ENCODE measurements at places on chromosomes 6 and 20. TPM values are rescaled to one million over a fixed set of nuclear protein-coding genes. Genes with fewer than 3 reads are reported as not detected.

GRCh38 chr6:44782892-44783291, 395.4 kb downstream of the CDC5L start:
- no peak for DNase-seq

GRCh38 chr6:90028066-90028778, 134.0 kb downstream of the GJA10 start:
- DNase-seq, result no peak

DNA sequence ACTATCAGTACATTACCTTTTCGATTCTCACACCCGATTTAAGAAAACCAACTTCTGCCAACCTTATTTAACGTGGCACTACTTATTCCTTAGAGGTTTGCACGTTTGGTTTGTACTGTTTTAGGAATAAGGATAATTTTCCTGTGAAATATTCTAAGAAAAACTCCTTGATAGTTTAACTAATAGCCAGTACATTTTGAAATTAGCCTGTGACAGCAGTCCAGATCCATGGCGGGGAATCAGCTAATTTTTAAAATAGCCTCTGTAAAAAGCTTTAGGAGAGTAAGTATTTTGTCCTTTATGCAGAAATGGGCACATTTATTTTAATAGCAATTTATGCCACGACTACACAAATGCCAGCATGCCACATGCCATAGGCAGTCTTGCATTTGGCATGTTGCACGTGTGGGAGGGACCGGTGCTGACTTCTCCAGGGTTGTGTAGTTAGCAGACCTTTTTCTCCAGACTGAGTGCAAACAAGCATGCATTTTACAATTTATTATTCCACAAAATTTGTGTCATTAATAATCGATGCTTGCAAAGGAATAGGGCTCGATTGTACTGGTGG, 6.2 kb downstream of the FOXC1 start:
- DNase-seq, result peak; percentile 21

Gene PRL
- total RNA-seq, result not detected

DNA sequence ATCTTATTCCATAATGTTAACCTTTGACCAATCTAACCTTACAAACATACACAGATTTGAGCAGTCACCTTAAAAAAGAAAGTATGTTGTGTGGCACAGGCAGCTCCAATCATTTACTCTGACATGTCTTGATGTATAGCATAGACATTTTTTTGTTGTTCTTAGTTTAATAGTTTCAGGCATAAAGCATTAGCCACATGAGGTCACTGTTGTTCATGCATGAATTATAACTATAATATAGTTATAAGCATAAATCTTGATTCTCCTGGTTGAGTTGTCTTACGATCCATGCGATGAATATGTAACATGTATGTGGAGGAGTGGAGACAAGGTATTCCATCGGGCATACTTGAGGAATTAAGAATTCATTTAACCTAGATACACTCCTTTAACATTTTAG, 26.1 kb upstream of the NKAIN2 start:
- DNase-seq, result no peak

- peak; percentile 59 for DNase-seq
These were observed 334.1 kb downstream of the NRN1 start for GRCh38 chr6:5672581-5673011.

DNA sequence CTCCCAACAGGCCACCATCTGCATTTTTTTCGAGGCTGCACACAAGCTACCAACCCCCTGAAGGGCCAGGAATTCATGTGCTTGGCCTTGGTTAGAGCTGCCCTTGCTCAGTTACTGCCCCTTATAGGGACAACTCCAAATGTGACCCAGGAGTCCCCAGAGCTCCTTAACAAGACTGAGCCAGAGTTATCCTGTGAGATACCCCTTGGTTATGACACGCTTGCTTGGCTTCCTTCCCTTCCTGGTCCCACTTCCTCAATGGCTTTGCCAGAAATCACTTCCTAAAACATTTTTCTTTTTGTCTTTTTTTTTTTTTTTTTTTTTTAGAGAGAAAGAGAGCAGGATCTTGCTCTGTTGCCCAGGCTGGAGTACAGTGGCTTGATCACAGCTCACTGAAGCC, 8.9 kb downstream of the TREM1 start:
- DNase-seq, result no peak

DNA sequence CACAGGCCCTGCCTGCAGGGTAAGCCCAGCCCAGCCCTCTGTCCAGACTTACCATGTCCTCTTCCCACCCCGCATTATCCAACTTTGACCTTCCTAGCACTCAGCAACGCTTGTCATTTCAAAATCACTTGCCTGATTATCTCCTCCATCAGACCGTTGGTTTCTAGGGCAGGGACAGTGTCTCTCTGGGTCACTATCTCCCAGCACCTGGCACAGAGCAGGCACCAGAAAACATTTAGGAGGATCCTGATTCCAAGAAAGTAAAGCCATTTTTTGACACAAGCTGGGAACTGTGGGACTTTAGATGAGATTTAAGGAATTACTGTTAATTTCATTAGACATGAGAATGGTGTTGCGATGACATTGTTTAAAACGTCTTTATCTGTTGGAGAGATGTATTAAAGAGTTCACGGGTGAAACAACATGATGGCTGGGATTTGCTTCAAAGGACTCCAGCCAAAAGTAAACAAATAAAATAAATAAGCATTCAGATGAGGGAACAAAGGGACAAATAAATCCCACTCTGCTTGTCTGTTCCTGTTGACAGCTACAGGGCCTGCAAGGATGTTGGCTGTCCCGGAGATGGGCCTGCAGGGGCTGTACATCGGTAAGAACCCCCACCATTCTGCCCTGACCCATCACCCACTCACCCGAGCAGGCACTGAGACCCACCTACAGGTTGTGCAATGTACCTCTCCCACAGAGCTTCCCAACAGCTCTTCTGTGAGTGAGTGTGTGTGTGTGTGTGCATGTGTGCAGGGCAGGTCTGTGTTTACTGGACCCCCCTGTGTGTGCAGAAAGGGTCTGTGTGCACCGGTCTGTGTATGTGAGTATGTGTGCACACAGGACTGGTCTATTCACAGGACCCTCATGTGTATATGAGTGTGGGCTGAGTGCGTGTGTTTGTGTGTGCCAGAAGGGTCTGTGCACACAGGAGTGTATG, 5.9 kb downstream of the HSPA12B start:
- no peak for DNase-seq

DNA sequence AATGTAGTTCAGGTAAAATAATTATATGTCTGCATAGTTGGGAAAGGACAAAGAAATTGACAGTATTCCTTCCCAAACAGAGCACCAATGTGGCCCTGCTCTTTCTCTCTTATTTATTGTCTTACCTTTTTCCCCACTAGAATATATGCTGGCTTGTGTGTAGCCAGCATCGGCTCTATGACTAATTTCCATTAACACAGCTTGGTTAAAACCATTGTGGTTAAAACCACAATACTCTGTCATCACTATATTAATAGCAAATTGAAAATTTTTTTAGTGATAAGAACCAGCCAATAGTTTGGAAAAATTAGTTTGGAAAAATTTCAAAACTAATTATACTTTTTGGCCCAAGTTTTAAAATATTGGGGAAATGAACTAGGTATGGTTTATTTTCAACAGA, 535.1 kb downstream of the UTRN start:
- no peak for DNase-seq

DNA sequence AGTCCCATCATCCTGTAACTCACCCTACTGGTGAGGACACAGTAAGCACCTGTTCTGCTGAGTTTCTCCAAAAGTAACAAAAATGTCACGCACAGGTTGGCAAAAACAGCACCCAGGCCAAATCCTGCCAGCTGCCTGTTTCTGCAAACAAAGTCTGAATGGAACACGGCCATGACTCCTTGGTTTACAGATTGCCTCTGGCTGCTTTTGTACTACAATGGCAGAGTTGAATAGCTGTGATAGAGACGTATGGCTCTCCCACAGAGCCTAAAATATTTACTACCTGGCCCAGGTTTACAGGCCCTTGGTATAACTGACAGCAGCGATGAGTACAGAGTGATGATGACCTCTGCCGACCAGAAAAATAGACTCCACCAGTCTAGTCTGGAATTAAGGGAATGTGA, 52.6 kb downstream of the CNKSR3 start:
- DNase-seq, result no peak

DNA sequence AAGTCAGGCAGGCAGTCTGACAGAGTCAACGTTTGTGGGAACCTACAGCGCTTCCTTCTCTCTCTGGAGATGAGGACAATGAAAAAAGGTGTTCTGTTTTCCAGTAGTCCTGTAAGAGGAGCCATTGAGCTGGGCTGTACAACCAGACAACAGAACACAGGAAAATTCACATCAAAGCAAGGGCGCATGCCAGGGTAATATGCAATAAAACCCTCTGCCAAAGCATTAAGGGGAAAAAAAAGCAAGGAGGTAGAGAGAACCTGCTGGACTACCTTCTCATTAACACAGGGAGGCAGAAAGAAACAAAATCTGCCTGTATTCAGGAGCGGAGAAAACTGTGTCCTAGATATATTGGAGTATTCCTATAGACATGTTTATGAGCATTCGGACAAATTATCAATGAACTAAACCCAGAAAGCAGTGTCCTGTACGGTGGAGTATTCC, 1.3 kb downstream of the RNF24 start:
- DNase-seq, result no peak

GRCh38 chr6:17431581-17431980, 38.2 kb downstream of the CAP2 start:
- DNase-seq, result no peak

- DNase-seq, result no peak
These were observed 181.8 kb downstream of the KHDC1L start for GRCh38 chr6:73043446-73043845.

DNA sequence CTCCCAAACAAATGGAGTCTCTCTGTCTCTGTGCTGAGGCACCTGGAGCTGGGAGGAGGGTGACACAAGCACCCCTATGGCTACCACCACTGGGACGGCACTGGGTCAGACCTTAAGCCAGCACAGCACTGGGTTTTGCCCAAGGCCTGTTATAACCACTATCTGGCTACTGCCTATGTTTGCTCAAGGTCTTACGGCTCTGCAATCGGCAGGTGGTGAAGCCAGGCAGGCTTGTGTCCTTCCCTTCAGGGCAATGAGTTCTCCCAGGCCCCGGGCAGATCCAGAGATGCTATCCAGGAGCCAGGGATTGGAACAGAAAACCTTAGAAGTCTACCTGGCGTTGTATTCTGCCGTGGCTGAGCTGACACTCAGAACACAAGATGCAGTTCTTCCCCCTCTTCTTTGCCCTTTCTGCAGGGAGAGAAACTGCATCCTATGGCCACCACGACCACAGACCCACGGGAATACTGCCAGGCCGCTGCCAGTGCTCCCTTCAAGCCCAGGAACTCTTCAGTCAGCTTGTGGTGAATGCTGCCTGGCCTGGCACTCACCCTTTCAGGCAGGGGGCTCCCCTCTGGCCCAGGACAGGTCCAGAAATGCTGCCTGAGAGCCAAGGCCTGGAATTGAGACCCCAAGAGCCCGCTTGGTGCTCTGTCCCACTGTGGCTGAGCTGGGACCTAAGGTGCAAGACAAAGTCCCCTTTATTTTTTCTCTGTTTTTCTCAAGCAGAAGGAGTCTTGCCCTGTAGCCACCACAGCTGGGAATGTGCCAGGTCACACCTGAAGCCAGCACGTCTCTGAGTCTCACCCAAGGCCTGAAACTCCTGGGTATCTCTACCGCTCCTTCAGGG, 67.0 kb upstream of the FRMD1 start:
- no peak for DNase-seq

DNA sequence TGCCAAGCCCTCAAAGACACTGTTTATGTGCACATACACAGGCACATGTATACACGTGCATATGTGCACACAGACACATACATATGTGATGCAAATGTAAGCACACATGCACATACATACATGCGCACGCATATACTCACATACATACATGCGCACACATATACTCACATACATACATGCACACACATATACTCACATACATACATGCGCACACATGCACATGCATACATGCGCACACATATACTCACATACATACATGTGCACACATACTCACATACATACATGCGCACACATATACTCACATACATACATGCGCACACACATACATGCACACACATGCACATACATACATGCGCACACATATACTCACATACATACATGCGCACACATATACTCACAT, 20.5 kb upstream of the FOXQ1 start:
- DNase-seq, result no peak

GRCh38 chr20:4012589-4012988, 2.8 kb downstream of the RNF24 start:
- DNase-seq, result no peak

Gene ELOVL2
- 0.93 TPM for total RNA-seq

DNA sequence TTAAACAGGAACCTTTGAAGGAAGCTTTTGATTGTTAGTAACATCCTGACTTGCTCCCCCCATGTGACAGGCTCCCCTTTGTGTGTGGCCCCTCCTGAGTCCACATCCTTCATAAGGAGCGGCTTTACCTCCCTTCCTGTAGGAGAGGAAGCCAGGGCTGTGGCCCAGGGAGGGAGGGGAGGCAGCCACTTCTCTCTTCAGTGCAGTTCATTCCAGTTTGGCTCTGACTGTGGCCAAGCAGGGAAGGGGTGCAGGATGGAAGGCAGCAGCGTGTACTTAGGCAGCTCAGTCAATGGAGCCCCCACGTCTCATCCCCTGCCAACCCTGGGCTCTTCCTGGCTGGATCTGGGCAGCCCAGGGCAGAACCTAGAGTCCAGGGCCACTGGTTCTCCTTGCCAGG, 295.2 kb downstream of the QKI start:
- no peak for DNase-seq

Gene STX7
- total RNA-seq, result 38.1 TPM

Gene SPDEF
- 0.19 TPM for total RNA-seq

Gene LAMA2
- total RNA-seq, result 33.9 TPM

GRCh38 chr6:116395647-116396046, 24.9 kb downstream of the DSE start:
- no peak for DNase-seq

Gene C6orf58
- total RNA-seq, result not detected

Gene TINAG
- 0.27 TPM for total RNA-seq

Gene DDO
- total RNA-seq, result 3.4 TPM

Gene ME1
- 37.0 TPM for total RNA-seq

GRCh38 chr6:12010635-12011275, 1.4 kb upstream of the HIVEP1 start:
- DNase-seq, result peak; percentile 74

Gene APOM
- 2.4 TPM for total RNA-seq

DNA sequence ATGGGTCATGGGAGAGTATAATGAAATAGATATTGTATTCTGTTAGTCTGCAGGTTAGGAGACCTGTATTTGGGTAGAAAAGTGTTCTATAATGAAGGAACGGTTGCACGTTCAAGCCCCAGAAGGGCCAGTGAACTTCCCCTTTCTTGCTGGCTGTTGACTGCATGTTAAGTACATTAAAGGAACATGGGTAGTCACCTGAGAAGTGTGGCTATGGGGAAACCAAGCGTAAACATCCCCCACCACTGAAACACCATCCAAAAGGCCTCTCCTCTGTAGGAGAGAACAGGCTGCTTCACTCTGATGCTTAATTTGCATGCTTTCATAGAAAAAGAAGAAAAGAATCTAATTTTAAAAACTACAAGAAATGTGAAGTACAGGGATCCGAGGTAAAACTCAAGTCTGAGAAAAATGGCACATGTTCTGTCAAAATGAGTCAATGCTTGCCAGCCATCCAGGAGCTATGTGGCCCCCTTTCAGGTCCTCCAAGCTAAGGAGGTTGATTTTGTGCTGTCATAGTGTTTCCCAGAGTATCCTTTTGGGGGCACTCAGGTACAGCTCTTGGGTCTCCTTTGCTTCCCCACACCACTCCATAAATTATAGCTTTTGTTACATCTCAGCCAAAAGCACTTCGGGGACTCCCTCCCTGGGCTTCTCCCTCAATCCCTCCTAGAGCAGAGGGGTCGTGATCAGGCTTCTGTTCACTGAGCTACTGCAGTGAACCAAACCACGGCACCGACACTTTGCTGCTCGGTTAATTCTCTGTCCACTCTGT, 283.7 kb upstream of the AGPAT4 start:
- DNase-seq, result no peak

Gene GRM1
- 0.07 TPM for total RNA-seq

Gene ECT2L
- total RNA-seq, result not detected

Measured in psoas muscle (tissue), 8 donors.